ENCODE measurements at places on chromosomes 16 and 17.

GRCh38 chr16:75527825-75528299 lies 8.0 kb downstream of the CHST5 start:
- DNase-seq = no peak

DNA sequence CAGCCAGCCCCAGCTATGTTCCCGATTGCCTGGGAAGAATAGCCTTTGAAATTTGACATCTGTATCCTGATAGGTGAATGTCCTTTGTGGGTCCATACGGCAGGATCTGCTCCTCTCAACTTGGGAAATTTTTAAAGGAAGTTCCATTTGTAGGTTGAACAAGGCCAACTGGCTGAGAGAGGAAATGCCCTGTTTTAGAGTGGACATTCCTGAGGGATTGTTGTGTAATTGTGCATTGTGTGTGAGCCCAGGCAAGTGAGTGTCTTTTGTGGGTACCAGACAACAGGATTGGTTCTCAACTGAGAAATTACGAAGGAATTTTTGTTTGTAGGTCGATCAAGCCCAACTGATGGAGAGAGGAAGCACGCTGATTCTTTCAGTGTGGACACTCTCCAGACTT lies 2.6 kb upstream of the CPHXL2 start:
- no peak for DNase-seq

- no peak for DNase-seq
These were observed 102.6 kb downstream of the GOSR1 start for GRCh38 chr17:30579610-30580315.

- no peak for DNase-seq
These were observed 102.4 kb downstream of the MAP2K6 start for GRCh38 chr17:69516911-69517310.

DNA sequence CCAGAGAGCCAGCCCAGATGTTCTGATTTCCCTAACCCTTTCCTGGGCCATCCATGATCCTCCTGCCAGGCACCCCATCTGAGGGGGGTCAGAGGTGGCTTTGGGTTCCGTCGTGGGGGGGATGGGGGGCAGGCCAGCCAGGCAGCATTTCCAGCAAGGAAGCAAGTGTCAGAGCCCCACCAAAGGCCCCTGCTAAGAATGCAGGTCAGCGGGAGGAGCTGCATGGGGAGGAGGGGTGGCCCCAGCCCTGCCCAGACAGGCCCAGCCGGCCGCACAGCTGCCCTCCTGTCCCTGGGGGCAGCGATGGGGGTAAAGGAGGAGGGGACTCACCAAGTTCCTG lies 2.3 kb upstream of the SCRN2 start:
- no peak for DNase-seq

DNA sequence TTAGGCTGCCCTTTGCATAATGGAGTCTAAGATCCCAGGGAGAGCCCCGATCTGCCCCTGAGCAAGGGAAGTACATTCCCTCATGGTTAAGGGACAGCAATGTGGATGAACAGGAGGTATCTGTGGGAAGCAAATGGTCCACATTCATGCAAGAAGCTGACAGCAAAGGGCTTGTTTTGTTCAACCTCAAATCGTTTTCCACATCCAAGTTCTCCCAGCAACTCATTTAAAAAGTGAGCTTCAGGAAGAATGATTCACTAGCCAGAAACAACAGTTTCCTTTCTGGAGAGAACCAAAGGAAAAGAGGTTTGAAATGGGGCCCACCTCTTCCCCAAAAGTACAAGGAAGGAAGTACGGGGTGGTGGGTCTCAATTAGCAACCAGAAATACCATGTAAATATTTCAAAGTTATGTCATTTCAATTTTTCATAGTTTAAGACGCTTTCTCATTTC lies 9.4 kb downstream of the HSPB9 start:
- DNase-seq = no peak
